SJCRH30 (cell line): ENCODE measurements at places on chromosomes 6 and 20.

DNA sequence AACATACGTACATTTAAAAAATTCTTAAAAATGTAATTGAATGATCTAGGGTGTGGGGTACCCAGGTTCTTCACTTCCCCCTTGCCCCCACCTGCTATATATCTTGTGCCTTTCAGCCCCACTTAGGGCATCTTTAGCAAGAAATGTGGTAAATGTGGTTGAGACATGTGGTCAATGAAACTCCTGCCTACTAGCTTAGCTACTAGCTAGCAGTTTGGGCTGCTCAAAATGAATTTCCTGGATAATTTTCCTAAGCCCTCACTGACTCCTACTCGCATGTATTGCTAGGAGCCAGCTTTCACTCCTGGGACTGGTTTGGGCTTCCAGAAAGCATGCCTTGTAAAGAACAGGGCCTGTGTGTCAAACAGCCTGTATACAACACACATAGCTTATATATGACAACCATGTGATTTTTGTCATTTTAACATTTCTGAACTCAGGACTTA, 257.3 kb downstream of the ATXN1 start:
- DNase-seq: no peak
- no peak overlapping the region for H3K27ac ChIP-seq
- H3K27me3 ChIP-seq: no peaks in the 10 kb centered on the region

GRCh38 chr20:26218301-26218700, 521.6 kb upstream of the ZNF337 start:
- no peak overlapping the region for H3K27ac ChIP-seq
- no peaks in the 10 kb centered on the region for H3K4me1 ChIP-seq
- H3K4me3 ChIP-seq: no peak overlapping the region
- no peak for DNase-seq

DNA sequence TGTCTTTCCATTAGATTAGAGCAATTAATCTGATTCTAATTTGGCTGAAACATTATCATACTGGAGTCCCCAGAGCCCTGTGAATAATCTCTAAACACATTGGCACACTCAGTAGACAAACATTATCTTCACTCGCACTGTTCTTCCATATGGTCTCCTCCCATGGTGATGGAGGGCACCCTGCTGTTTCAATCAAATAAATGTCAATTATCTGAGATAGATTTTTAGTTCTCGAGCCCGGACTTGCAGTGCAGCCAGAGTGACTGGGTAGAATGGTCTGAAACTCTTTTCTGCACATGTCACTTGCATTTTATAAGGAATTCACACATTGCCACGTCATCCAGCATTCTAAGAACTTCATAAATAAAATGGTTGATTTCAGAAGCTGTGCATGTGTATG, 90.6 kb upstream of the MAP3K7 start:
- no peak overlapping the region for H3K27ac ChIP-seq
- no peaks in the 10 kb centered on the region for H3K36me3 ChIP-seq

DNA sequence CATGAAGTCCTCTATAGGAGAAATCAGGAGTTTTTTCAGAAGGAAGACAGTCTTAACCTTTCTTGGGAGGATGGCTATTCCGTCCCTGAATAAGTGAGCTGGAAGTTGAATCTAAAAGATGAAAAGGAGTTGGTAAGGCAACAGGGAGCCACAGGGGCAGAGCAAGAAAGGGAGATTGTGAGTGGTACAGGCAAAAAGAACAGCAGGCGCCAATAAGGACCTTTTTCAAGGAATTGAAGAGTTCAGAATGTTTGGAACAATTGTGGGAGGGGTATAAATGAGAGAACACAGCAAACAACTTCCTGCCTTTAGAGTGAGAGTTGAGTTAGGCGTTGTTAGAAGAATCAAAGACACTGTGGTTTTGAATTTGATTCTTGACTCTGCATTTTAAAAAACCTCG, 1003.7 kb downstream of the EPHA7 start:
- H3K36me3 ChIP-seq: no peaks in the 10 kb centered on the region
- no peak overlapping the region for H3K27ac ChIP-seq
- no peak for DNase-seq
- no peak overlapping the region for H3K4me3 ChIP-seq

DNA sequence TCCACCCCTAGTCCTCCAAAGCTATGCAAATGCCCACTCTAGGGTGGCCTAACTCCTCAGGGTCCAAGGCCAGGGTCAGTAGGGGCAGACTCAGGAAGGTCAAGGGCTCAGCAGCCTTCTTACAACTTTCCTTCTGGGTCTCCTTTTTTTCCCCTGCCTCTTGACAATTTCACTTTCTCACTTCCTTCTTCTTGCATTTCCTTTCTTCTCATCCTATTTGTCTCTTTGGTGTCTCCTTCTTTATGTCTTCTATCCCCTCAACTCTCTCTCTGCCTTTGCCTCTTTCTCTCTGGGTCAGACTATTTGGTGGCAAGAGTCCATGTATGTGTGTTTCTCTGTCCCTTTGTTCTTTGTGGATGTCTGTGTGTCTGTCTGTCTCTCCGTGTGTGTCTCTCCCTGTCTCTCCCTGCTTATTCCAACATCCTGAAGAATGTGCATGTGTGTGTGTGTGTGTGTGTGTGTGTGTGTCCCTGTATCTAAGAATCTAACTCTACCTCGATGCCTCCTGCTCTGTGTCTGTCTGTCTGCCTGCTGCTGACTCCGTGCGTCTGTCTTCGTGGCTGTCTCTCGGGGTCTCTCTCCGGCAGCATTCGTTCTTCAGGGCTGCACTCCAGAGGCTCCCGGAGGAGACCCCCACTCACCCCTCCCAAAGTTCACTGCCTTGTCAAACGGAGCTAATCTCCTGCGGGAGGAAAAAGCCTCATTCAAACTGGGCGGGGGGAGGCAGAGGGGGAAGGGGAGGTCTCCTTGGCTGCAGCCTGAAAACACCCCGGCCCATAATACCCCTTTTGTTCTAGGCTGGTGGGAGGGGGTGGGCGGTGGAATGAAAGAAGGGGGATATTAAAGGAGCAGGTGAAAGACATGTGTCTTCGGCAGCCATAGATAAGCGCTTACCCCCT, 51.7 kb upstream of the FOXP4 start:
- H3K27me3 ChIP-seq: 0 out of 2 replicates have a peak, but pooled peaks cover 5% of the 10 kb centered on the region
- peak; percentile 52 for DNase-seq
- no peaks in the 10 kb centered on the region for H3K36me3 ChIP-seq

DNA sequence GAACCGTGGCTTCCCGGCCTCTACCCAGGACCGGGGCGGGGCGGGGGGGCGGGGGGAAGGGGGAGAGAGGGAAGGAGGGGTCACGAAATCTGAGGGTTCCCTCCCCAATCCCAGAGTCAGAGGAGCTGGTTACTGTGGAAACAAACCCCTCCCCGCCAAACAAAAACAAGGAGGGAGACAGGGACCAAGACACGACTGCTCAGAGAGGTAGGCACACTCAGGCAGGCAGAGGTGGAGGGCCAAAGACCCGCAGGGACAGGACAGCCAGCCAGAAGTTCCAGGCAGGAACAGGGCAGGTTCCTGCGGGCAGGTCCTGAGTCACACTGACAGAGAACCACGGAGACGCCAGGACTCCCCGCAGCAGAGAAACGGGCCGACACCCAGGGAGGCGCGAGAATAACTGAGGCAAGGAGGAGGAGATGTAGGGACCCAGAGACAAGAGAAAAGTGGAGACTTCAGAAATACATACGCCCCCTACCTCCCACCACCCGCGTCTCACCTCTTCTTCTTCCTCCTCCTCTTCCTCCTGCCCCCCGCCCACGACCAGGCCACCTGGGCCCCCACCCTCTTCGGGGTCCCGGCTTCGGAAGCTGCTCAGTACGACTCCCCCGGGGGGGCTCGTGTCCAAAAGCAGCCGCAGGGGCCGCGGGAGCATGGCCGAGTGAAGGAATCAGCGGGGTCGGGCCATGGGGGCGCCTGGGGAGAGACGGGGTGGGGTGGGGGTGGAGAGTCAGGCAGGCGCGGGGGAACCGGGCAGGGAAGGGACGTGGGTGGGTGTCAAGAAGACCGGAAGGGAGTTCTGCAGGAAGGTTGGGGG, 578 bp downstream of the RGL2 start:
- no peaks in the 10 kb centered on the region for H3K27me3 ChIP-seq
- H3K4me1 ChIP-seq: no peaks in the 10 kb centered on the region
- H3K27ac ChIP-seq: no peak overlapping the region; the same call in 1 of the 2 replicates
- no peaks in the 10 kb centered on the region for H3K36me3 ChIP-seq

DNA sequence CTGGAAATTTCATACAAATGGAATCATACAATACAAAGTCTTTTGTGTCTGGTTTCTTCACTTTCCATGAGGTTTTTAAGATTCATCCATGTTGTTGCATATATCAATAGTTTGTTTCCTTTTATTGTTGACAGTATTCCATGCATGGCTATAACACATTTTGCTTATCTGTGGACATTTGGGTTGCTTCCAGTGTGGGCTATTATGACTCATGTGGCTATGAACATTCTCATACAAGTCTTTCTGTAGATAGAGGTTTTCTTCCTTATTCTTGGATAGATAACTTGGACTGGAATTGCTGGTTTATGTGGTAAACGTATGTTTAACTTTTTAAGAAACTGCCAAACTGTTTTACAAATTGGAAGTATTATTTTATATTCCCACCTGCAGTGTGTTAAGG, 30.0 kb upstream of the KIF6 start:
- no peaks in the 10 kb centered on the region for H3K36me3 ChIP-seq
- no peaks in the 10 kb centered on the region; the same call in none of the 2 replicates for H3K27me3 ChIP-seq
- no peak overlapping the region for H3K4me3 ChIP-seq
- no peak for DNase-seq
- H3K4me1 ChIP-seq: no peaks in the 10 kb centered on the region
- no peak overlapping the region for H3K27ac ChIP-seq

GRCh38 chr20:644692-645317, 8.2 kb downstream of the SRXN1 start:
- no peak for DNase-seq
- H3K36me3 ChIP-seq: peaks cover 12% of the 10 kb centered on the region; the same call in 1 of the 2 replicates
- H3K27ac ChIP-seq: no peak overlapping the region
- no peaks in the 10 kb centered on the region for H3K27me3 ChIP-seq
- no peaks in the 10 kb centered on the region for H3K4me1 ChIP-seq
- H3K4me3 ChIP-seq: no peak overlapping the region

DNA sequence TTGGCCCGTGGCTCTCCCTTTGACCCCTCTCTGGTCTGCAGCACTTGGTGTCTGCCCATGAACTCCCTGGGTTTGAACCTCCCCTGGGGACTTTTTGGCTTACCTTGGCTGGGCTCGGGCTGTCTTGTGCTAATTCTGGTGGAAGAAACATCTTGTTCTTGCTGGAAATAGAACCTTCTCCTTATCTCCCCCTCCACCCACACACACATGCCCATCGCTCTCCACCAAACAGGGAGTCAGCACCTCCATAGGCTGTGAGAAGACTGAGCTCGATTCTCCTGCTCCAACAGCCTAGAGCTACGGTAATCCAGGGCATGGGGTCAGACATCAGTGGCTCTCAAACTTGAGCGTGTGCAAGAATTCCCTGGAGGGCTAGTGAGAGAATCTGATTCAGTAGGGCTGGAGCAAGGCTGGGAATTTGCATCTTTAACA, 114.4 kb upstream of the SLC22A23 start:
- no peak overlapping the region for H3K27ac ChIP-seq
- H3K4me1 ChIP-seq: no peaks in the 10 kb centered on the region
- H3K27me3 ChIP-seq: no peaks in the 10 kb centered on the region
- no peaks in the 10 kb centered on the region for H3K36me3 ChIP-seq
- no peak for DNase-seq

DNA sequence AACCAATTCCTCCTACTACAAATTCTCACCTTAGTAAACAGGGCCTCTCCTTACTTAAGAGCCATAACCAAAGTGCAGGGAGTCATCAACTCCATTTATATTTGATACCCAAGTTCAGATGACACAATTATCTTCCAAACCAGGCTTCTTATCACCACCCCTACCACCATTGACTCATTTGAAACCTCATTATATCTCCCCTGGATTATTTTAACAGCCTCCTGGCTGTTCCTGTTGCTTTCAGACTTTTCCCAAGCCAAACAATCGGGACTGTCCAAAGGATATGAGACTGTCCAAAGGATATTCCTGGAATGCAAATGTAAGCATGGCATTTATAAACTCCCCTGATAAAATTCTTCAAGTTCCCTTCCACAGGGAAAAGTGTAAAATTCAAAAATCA, 394.3 kb downstream of the MAFB start:
- H3K4me3 ChIP-seq: no peak overlapping the region
- H3K36me3 ChIP-seq: no peaks in the 10 kb centered on the region
- DNase-seq: no peak
- H3K27me3 ChIP-seq: no peaks in the 10 kb centered on the region

DNA sequence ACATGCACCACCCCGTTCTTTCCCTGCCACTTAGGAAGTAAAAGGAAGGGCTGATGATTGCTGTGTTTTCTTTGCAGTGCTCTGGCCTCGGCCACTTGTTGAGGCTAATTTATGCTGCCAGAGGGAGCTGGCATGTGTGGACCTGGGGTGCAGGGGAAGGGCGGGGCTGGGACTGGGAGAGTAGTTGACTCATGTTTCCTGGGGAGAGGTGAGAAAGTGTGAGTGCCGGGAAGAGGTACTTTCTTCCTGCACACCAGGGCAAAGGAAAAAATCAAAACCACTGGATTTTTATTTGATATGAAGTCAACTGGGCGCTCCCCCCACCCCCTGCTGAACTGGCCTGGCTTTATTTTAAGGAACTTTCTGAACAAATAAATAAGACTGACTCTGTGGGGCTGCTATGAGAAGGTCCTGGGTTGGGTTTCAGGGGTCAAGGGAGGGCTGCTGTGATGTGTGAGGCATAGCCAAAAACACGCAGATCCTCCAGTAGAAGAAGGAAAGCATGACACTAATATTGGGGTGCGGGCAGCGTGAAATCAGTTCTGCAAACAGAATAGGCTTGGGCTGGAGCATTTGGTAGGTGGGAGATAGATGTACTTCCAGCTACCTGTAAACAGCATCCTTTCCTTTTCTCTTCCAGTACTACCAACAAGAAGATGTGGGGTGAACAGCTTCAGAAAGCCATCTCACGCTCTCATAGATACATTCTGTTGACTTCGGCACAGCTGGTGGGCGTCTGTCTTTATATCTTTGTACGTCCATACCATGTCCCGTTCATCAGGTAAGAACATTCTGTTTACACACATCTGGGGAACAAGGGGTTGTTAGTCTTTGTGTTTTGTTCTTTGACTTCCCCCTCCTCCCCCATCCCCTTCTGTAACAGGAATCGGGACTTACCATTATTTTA, 87.5 kb downstream of the SYNJ2 start:
- H3K27me3 ChIP-seq: no peaks in the 10 kb centered on the region
- no peak for DNase-seq
- peaks cover 16% of the 10 kb centered on the region for H3K4me1 ChIP-seq

DNA sequence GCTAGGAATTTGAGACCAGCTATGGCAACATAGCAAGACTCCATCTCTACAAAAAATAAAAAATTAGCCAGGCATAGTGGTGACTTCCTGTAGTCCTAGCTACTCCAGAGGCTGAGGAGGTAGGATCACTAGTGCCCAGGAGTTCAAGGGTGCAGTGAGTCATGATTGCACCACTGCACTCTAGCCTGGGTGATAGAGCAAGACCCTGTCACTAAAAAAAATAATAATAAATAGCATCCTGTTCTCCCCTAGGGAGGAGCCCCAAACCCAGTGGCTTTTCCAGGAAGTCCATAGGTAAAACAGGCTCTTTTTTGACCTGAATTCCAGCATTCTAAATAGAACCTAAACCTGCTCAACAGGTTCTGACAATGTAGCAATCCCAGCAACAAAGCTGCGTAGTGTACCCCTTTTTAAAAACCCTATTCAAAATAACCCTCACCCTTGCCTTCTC, 192.0 kb downstream of the ALDH8A1 start:
- no peaks in the 10 kb centered on the region for H3K4me1 ChIP-seq
- no peak overlapping the region for H3K27ac ChIP-seq
- no peaks in the 10 kb centered on the region for H3K36me3 ChIP-seq
- no peaks in the 10 kb centered on the region for H3K27me3 ChIP-seq

- no peaks in the 10 kb centered on the region for H3K36me3 ChIP-seq
- H3K4me3 ChIP-seq: no peak overlapping the region
- peak; percentile 25 for DNase-seq
Observed at GRCh38 chr6:162123797-162124196, 603.8 kb downstream of the PRKN start.
